A549 treated with GW870086 at 1 μM for 4 hours (cell line): ENCODE measurements at places on chromosomes 3 and 15. TPM values are rescaled to one million over a fixed set of nuclear protein-coding genes. Genes with fewer than 3 reads are reported as not detected.

STARD9 gene
- total RNA-seq = 1.6 to 2.0 TPM (median 1.7 TPM) in 5 replicates

GOLGA8A gene
- 4.9 to 12.8 TPM (median 7.9 TPM) in 5 replicates for total RNA-seq

CATSPER2 gene
- 0.34 to 1.4 TPM (median 0.66 TPM) in 5 replicates for total RNA-seq

HGD gene
- total RNA-seq = 16.9 to 24.4 TPM (median 18.2 TPM) in 5 replicates

PCBP4 gene
- total RNA-seq = 10.2 to 14.0 TPM (median 12.7 TPM) in 5 replicates

CFAP100 gene
- total RNA-seq = not detected in 5 replicates

THRB gene
- 1.1 to 1.4 TPM (median 1.3 TPM) in 5 replicates for total RNA-seq

SPINT1 gene
- 0.67 to 1.4 TPM (median 0.78 TPM) in 5 replicates for total RNA-seq

MAGEL2 gene
- total RNA-seq = not detected in 5 replicates

PLA2G4E gene
- not detected in 5 replicates for total RNA-seq

EXD1 gene
- total RNA-seq = 0.16 to 0.33 TPM (median 0.27 TPM) in 3 of 5 replicates, not detected in the others

PML gene
- total RNA-seq = 12.4 to 18.0 TPM (median 15.8 TPM) in 5 replicates

TUSC7 gene
- total RNA-seq = not detected in 5 replicates

ACKR2 gene
- total RNA-seq = 0.08 to 0.10 TPM in 2 of 5 replicates, not detected in the others

LYZL4 gene
- not detected in 5 replicates for total RNA-seq

CCDC9B gene
- total RNA-seq = 15.2 to 22.6 TPM (median 18.3 TPM) in 5 replicates

TRPM1 gene
- not detected in 5 replicates for total RNA-seq

SLC7A14 gene
- 0.01 TPM in 1 of 5 replicates, not detected in the others for total RNA-seq

PTH1R gene
- total RNA-seq = 0.59 to 1.1 TPM (median 0.94 TPM) in 5 replicates

KLHL40 gene
- total RNA-seq = not detected in 5 replicates

C2CD4A gene
- total RNA-seq = 0.07 to 0.40 TPM (median 0.19 TPM) in 5 replicates

GP9 gene
- total RNA-seq = not detected in 5 replicates

RLBP1 gene
- not detected in 5 replicates for total RNA-seq

C3orf52 gene
- total RNA-seq = 10.4 to 14.0 TPM (median 11.3 TPM) in 5 replicates

DNAH12 gene
- total RNA-seq = 0.05 to 0.16 TPM (median 0.08 TPM) in 3 of 5 replicates, not detected in the others

FANCD2OS gene
- total RNA-seq = not detected in 5 replicates

NUDT16 gene
- total RNA-seq = 5.8 to 7.4 TPM (median 7.2 TPM) in 5 replicates

SI gene
- total RNA-seq = not detected in 5 replicates
